Foreskin keratinocyte (primary cell): ENCODE measurements at places on chromosomes 11 and 22.

DNA sequence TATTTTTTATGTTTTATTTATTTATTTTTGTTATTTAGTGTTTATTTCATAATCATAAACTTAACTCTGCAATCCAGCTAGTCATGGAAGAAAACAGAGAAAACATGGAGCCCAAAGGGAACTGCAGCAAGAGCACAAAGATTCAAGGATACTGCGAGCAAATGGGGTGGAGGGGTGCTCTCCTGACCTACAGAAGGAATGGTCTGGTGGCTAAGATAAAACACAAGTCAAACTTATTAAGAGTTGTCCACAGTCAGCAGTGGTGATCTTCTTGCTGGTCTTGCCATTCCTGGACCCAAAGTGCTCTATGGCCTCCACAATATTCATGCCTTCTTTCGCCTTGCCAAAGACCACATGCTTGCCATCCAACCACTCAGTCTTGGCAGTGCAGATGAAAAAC is 36.7 kb downstream of the STIM1 start:
- no peak for DNase-seq

DNA sequence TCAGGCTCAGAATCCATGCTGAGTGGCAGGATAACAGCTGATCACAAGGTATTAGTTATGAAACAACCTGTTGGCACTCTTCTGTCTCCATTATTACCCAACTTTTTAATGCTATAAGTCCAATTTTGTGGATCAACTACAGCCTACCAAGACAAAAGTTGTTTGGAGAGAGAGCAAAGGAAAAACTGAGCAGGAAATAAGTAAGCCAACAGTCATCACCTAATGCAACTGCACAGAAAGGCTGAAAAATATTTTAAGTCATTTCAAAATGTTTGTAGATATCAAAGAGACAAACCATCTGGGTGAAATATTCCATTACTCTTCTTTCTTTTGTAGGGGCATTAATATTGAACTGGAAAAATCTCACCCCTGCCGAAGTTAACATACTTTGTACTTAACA is 41.6 kb downstream of the FDX1 start:
- no peak for DNase-seq

GRCh38 chr11:83827940-83828554 is 541.9 kb upstream of the CCDC90B start:
- DNase-seq: no peak

GRCh38 chr11:130915603-130916237 is 559 bp downstream of the SNX19 start:
- no peak for DNase-seq
